Glutamatergic neuron (in vitro differentiated cells): ENCODE measurements at places on chromosomes 3 and 15. TPM values are rescaled to one million over a fixed set of nuclear protein-coding genes. Genes with fewer than 3 reads are reported as not detected.

The KLF15 gene
- total RNA-seq: 0.74 TPM

The SLC15A2 gene
- total RNA-seq: 0.64 TPM

DNA sequence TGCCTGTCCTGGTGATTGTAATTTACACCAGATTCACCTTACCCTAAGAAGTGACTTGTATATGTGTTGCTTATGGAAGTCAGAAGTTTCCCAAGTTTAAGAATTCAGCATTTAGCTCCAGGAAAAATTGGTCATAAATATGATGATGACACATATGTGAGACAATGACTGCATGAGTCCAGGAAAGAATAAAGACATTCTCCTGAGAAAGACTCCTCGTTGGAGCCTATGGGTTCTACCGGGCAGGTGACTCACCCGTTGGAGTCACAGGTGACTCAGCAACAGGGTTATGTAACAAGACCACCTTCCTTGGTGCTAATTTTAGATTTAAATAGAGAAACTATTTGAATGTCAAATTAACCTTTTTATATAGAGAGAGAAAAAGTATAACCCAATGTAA, 662.4 kb downstream of the FHIT start:
- no peak for DNase-seq

DNA sequence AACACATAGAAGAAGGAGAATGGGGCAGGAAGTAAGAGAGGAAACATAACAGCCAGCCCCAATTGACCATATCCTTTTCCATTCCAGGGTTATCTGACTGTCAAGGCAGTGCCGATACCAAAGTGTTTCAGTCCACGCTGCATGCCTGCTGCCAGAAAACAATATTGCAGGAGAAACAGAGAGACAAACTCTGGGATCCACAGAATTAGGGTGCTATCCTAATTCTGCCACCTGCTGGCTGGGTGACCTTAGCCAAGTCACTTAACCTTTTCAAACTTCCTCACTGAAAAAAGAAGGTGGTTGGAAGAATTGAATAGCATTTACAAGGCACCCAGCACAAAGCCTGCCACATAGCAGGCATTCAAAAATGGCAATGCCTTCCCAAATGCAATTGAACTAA, 32.0 kb downstream of the GLB1 start:
- DNase-seq: no peak

- no peak for DNase-seq
These were observed 70.3 kb upstream of the SOX14 start for GRCh38 chr3:137693791-137694190.

- DNase-seq: no peak
These were observed 569.2 kb downstream of the ZBBX start for GRCh38 chr3:166810741-166811445.

DNA sequence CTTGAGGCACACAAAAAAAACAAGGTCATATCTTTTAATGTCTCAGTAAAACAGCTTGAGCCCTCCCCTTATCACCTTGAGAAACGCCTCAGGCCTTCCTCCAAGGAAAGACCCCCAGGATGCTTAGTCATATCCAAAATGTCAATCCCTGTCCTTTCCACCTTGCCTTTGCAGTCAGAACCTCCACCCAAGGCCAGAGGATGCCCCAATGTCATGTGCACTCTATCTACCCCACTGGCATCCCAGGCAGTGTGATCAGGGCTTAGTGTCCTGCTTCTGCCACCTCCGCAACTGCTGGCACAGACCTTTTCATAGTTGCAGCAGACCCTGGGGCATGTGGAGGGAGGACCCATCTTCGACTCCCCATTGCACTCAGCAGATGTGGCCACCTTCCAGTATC, 268.0 kb upstream of the LRRFIP2 start:
- no peak for DNase-seq

- DNase-seq: no peak
These were observed 54.9 kb downstream of the ANP32A start for GRCh38 chr15:68765602-68766368.
